Stimulated activated CD4-positive, alpha-beta T cell treated with anti-CD3 and anti-CD28 coated beads, Interleukin-4, amount 100 ng/mL, for 24 hours (primary cell): ENCODE measurements at places on chromosomes 12 and 14.

DNA sequence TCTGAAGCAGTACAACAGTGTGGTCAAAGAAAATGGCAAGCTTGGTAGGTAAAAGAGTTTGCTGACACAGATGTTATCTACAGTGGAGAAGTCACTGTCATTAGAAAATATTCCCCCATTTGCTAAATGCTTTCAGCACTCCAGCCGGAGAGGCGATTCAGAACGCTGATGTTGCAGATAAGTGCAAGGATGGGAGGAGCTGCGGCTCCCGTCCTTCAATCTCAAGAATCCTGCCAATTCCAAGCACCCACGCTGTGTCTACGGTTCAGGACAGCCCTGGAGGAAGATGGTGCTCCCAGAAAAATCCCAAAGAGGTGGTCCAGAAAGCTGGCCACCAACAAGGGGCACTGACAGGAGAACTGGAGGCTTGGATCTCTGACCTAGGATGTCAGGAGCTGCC lies 79.1 kb downstream of the ZFP36L1 start:
- DNase-seq = no peak

GRCh38 chr12:28104903-28105864 lies 85.1 kb upstream of the CCDC91 start:
- DNase-seq = no peak

DNA sequence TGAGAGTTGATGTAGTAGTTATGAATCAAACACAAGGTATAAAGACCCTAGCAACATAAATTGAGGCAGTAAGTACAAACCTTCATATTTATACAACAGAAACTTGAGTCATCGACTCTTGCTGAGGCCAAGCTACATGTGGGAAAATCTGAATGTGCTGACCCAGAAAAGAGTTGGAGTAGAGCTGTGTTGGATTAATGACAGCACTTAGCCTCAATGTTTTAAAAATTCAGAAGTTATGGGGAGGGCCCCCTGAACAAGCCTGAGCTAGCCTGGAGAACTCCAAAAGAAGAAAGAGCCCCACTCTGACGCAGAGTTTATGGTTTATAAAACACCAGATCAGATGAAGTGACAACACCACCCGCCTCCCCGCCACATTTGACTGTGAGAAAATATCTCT lies 100.0 kb downstream of the DUSP6 start:
- DNase-seq = no peak

GRCh38 chr12:124503305-124503704 lies 64.1 kb downstream of the NCOR2 start:
- DNase-seq = no peak

GRCh38 chr12:106855221-106855758 lies 80.8 kb downstream of the RIC8B start:
- no peak for DNase-seq

GRCh38 chr12:9133216-9133916 lies 17.6 kb upstream of the A2M start:
- DNase-seq = no peak

DNA sequence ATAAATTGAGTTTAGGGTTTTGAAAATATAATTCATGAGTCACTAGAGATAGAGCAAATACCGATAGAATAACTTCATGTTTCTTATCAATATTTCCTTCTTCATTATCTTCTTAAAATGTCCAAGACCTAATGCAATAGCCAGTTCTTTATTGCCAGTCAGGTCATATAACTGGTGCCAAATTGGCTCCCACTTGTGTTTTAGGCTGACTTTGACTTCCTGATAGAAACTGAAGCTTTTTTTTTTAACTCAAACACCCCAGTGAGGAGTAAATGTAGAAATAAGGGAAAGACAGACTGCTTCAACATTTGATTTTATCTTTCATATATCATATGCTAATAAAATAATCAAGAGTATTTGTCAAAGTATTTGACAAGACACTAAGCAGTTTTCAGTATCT lies 80.7 kb downstream of the ARMH4 start:
- no peak for DNase-seq

GRCh38 chr14:38339696-38340095 lies 83.8 kb upstream of the CLEC14A start:
- DNase-seq = no peak

DNA sequence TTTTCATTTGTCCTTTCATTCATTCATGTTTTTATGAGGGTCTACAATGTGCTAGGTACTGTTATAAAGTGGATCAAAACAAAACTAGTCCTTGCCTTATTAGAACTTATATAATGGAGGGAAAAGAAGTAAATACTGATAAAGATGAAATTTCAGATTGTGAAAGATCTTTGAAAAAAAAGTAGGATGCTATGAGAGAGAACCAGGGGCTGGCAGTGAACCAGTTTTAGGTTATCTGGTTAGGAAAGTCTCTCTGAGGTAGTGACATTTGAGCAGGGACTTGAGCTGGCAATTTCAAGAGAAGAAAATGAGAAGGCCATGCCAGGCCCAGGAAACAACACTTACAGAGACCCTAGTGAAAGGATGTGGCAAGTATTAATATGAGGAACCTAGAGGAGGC lies 57.3 kb upstream of the E2F7 start:
- DNase-seq = no peak

- DNase-seq = no peak
Observed at GRCh38 chr14:103260629-103261124, 73.4 kb upstream of the EIF5 start.

DNA sequence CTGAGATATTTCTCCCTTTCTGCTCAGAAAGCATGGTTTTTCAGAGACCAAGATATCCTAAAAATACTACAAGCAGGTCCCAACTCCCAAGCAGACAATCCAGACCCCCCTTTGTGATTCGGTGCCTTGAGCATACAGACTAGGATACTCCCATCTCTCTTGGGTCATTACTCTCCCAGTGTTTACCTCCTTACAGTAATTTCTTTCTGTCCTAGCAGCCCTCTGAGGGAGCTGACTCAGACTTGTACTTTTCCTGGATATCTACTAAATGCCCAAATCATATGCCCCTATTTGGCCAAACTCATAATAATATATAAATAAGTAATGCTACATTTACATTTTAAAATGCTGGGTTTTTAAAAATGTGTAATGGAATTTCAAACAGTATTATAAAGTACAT lies 355.6 kb downstream of the LRIG3 start:
- no peak for DNase-seq

DNA sequence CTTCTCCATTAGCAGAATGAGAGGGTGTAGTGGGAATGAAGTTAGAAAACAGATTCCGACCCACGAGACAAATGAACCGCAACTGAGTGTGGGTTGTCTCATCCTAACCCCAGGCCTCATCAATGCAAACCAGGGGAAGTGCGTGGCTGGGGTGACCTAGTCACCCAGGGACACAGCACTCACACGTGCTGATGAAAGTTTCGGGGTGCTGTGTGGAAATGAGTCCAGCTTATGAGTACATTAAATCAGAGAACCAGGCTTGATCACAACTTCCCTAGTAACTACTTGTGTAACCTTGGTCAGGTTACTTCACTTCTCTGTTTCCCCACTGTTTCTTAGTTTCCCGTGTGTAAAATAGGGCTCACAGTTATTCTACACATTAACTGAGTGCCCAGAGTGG lies 95.4 kb upstream of the CDKN3 start:
- no peak for DNase-seq

GRCh38 chr14:99595034-99595433 lies 9.0 kb downstream of the CCDC85C start:
- peak; percentile 46 for DNase-seq

GRCh38 chr14:27409944-27410343 lies 812.1 kb upstream of the NOVA1 start:
- DNase-seq = no peak

GRCh38 chr12:47591361-47591791 lies 114.5 kb downstream of the RPAP3 start:
- DNase-seq = no peak

DNA sequence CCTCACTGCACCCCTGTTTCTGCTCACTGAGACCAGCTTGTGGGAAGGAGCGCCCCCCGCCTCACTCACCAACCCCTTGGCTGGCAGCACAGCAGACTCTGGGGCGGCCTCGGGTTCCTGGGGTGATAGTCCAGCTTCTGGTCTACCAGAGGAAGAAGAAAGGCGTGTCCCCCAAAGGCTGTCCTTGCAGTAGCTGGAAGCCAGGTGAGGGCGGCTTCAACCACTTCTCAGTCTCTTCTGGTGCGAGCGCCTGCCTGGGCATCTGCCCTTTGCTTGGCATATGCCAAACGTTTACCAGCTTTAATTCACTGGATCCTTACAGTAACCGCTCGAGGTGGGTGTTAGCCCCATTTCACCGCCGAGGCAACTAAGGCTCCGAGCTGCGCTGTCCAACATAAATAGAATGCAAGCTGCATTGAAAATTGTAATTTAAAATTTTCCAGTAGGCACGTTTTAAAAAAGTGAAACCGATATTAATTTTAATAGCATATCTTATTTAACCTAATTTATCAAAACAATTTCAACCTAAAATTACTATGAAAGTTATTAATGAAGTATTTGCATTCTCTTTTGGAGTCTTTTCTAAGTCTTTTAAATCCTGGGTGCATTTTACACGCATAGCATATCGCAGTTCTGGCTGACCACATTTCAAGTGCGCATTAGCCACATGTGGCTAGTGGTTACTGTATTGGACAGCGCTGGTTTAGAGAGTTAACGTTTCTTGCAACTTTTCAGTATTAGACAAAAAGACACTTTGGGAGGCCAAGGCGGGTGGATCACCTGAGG lies 872 bp downstream of the FAM177A1 start:
- peak; percentile 41 for DNase-seq

GRCh38 chr14:23365732-23366425 lies 907 bp upstream of the EFS start:
- DNase-seq = no peak

- no peak for DNase-seq
Observed at GRCh38 chr12:57460841-57461275, 1.3 kb downstream of the GLI1 start.

- DNase-seq = no peak
Observed at GRCh38 chr14:88825503-88825902, 1.1 kb downstream of the TTC8 start.

- peak; percentile 29 for DNase-seq
Observed at GRCh38 chr12:49838973-49839633, 3.8 kb downstream of the BCDIN3D start.

DNA sequence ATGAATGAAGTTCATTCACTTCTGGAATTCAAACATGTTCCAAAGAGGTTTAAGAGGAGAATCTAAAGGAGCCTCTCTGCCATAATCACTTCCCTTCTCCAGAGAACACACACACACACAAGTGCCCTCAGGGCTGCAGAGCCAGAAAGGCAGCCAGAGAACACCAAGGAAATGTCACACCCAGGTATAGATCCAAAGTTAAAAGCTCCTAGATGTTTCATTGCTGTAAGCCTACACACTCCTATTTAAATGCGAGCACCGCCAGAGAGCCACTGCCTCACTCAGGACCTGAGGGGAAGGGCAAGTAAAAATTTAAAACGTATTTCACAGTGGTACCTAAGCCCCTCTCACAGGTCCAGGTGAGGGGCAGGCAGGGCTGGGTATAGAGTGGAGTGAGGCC lies 82.4 kb downstream of the TTC9 start:
- no peak for DNase-seq

GRCh38 chr12:103973909-103974308 lies 8.2 kb downstream of the TDG start:
- no peak for DNase-seq

DNA sequence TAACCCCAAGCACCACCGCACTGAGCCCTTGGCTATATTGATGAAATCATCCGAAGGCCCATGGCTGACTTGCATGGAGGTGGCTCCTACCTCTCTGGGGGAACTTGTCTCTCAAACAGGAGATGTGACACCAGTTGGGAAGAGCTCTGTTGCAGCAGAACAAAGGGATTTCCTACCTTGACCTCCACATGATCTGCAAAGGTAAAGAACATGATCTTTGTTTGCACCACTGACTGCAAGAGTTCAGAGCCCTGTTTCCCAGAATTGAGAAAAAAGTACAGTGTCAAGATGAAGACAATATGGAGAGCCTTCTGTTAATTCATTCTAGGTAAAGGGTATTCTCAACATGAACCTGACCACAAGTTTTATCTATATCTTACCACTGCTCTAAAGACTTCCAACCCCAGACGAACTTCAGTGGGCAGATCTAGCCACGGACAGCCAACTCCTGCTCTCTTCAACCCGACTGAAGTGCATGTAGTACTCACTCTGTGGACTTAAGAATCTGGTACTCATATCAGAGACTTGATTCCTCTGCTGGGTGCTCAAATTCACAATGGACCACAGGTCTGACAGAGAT lies 32.1 kb downstream of the ZFYVE26 start:
- DNase-seq = no peak

GRCh38 chr14:22500954-22501726 lies 87.9 kb downstream of the DAD1 start:
- DNase-seq = no peak
